NCI-H510A (cell line): ENCODE measurements at places on chromosomes 3 and 15.
A peak's percentile ranks its signal among the peaks of the same experiment; 100 is the strongest.

DNA sequence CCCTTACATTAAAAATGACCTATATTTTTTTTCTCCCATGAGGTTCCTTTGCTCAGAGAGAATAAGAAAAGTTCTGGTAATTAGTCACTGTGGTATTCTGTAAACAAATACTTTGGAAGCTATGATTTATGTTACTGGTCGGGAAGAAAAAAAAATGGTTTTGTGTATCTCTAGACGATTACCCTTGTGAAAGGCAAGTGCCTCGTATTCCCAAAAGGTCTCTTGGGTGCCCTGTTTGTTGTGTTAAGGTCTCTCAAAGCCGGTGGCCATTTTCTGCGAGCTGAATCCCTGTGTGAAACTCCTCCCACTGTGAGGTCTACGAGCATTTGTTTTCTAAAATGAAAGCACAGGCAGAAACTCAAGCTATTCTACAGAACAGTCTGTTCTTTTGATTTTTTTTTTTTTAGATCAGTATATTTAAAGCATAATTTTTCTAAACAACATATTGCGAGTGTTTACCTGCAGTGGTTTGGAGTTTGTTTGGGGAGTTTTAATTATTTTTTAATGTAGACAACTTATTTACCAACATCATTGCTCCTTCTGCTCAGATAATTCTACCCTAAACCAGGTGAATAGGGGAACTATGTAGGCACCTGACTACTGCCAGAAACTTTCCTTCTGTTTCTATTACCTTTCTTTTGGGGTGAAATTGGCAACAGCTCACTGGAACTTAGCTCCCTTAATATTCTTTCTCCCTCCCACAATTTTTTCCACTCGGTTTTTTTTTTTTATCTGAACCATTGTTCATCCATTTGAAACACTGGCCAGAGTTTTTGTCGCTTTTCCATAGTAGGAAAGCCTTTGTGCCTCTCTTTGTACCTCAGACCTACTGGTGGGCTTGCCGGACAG is 44.0 kb downstream of the ZBTB38 start:
- DNase-seq: peak; percentile 42

GRCh38 chr3:147409143-147410115 is at the start of gene ZIC1:
Gene ZIC1 (plus strand): TSS chr3:147409365. CDS start chr3:147410113, 748 bp downstream.
- peak; percentile 74 for DNase-seq

- no peak for DNase-seq
Measured at GRCh38 chr3:185866555-185866954, 41.7 kb upstream of the IGF2BP2 start.

DNA sequence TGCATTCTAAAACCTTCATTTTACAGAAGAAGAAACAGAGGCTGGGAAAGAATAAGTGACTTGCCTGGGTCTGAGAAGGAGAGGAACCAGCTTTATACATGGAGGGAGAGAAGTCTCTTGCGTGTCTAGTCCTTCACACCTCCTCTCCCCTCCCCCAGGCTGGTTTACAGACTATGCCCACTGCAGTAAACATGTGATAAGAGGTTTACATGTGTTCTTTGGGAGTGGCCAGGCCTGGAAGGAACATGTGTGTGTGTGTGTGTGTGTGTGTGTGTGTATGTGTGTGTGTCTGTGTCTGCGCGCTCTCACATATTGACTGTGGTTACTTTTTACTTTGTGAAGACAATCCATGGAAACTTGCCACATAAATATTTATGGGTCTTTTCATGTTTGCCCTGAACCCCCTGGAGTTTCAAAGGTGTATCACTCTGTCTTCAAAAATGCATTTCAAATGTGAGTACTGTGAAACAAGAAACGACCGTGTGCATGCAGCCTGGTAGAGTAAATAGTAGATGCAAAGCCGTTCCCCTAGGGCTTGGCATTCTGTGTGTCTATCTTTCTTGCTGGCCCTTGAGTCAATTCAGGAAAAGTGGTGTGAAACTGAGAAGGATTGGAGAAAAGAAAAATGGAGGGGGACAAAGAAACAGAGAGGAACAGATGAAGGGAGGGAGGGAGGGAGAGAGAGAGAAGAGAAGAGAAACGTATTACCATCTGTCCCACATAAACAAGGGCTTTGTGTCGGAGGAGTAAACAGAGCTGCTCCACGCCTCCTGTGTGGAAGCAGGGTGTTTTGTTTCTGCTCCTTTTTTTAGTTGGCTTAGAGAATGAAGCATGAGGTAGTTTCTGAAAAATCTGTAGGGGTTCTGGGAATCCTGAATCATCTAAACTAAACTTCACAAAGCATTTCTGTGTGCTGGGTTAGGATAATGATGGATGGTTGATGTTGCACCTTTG is 51.7 kb downstream of the CLDN11 start:
- DNase-seq: peak; percentile 35

- DNase-seq: no peak
Measured at GRCh38 chr15:101053261-101053660, 134.1 kb downstream of the LRRK1 start.

DNA sequence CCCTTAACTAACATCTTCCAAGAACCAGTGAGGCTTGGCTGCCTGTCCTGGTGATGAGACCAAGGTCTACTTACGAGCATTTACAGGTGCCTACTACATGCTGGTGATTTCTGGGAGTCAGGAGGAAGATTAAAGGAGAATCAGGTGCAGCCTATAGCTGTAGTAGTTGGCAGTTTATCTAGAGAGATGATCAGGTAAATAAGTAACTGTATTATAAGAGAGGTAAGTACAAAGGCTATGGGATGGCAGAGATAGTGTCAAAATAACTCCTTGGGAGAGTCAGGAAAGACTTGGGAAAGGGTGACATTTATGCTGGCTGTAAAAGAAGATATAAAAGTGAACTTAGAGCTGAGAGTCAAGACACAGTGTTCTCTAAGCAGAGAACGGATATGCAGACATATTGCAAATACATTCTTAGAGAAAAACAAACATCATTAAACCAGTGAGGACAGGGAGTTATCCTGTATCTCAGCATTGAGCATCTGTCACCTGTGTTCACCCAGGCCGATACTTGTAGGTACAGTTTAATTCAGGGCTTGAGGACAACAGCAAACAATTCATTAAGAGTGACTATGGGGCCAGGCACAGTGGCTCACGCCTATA is 49.7 kb upstream of the ACP3 start:
- no peak for DNase-seq

DNA sequence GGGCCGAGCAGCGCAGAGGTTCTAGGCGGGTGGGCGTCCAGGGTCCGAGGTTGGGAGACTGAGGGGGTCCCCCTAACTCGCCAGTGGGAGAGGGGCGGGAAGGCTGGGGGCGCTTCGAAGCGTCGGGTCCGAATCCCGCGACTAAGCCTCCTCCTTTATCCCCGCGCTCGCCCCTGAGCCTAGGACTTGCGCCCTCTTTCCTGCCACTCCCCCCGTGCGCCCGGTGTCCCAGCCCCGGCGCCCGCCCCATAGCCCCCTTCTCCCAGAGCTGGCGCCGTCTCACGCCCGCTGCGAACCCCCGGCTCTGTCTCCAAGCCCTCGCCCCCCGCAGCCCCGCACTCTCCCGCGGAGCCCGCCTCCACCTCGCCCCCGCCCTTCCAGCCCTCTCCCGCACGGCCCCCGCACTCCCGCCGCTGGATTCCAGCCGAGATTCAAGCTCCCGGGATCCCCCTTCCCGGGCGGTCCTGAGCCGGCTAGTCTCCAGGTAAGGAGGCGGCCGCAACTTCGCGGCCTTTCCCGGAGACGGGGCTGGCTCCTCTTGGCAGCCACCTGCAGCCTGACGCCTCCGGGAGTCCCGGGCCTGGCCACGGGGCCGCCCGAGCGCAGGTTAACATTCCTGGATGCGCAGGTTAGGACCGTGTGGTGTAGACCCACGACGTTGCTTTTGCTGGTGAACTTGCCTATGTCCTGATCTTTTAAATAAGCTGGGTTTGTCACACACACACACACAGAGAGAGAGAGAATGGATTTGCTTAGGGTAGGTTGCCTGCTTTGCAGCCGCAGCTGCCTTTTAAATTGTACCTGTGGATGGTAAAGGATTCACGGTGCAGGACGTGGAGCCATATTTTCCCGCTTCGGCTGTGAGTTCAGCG is 563 bp downstream of the PXYLP1 start:
- no peak for DNase-seq

- DNase-seq: peak; percentile 37
Measured at GRCh38 chr15:68431792-68432401, at the start of gene ITGA11. Gene ITGA11 (minus strand): TSS chr15:68432163. CDS start chr15:68432066, 97 bp downstream.

- DNase-seq: no peak
Measured at GRCh38 chr15:73812806-73813465, 59.8 kb upstream of the INSYN1 start.

GRCh38 chr3:66377800-66378199 is 123.0 kb downstream of the LRIG1 start:
- DNase-seq: no peak

DNA sequence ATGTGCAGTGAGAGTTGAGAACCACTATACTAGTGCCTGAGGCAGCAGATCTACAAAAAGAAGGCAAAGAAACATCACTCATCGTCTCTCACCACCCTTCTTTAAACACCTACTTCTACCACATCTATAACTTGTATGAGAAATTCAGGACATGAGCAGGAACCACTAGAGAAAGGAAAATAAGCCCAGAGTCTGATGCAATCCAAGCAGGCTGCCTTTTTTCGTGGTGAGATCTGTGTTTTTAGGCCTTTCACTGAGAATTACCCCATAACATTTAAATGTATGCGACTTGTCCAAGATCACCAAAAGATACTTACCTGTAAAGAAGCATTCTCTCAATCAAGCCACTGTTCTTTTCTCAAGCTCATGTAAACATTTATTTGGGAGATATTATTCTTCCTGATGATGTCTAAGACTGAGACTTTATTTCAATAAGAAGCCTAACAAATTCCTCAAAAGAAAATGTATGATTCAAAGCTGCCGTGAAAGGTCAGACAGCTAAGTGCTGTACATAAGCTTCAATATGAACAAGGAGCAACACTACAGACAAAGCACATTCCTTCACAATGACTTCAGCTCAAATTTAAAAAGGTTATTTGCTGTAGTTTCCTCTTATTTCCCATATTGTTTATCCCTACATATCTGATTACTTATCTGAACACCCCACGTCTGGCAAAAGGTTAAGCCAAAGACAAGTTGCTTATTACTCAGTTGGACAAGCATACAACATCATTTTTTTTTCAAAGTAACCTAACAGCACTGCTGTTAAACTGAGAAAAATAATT is 16.5 kb downstream of the SPICE1 start:
- DNase-seq: no peak

DNA sequence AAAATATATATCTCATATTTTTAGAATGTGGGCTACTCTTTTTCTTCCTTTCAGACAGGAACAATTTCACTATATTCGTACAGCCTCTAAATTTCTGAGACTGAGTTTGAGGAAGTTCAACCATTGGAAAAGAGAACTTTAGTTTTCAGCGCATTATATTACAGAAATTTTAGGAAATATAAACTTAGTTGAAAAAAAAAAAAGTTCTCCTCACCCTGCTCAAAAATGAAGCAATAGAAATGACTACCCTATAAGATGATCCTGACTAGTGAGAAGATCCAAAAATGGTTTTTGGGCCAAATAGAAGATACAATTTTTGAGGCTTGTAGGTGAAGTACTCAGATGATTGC is 139.6 kb downstream of the MCTP2 start:
- no peak for DNase-seq

DNA sequence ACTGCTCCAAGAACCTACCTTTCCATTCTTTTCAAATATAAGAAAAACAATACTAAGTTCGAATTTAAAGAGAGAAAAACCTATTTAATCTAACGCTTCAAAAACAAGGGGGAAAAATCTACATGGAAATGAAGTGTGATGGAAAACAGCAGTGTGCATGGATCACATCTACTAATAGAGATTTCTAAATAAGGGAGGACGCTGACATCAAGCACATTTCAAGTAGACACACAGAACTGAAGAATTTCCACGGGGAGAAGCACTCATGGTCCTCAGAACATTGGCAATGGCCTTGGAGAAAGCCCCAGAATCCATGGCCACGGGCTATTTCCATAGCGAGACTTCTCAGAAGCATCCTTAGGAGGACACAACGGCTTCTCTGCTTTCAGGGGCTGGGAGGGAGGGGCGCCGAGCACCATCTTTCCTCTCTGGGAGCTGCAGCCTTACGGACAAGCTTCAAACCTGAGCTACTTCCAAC is 1.0 kb downstream of the TASOR start:
- DNase-seq: no peak

GRCh38 chr15:65910341-65910740 is 41.0 kb downstream of the RAB11A start:
- no peak for DNase-seq

- DNase-seq: no peak
Measured at GRCh38 chr3:155106119-155106518, 26.0 kb downstream of the MME start.

DNA sequence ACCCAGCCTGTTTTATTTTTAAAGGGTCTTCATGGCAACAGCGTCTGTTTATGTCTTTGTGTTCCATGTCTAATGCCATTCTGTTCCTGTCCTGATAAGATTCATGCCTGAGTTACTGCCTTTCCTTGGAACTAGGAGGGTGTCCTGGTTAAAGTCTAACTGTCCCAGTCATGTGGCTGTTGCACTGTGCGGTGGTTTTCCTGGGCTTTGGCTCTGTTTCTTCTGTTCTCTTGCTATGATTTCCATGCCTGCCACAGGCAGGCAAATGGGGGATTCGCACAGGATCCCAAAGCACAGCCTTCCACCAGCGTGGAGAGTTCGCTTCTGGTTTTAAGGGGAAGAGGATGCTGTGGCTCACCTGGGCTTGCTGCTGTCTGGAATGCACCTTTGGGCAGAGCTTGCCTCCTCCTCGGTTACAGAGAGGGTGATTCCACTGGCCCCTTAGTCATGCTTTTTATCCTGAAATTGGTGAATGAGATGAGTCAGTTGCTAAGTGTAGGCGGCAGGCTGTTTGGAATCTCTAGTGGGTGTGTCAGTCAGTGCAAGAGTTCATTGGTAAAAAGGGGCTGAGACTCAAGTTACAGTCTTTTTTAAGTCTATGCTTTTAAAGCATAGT is 86.8 kb downstream of the CCK start:
- DNase-seq: no peak

- no peak for DNase-seq
Measured at GRCh38 chr3:152291238-152291637, 22.5 kb downstream of the MBNL1 start.

DNA sequence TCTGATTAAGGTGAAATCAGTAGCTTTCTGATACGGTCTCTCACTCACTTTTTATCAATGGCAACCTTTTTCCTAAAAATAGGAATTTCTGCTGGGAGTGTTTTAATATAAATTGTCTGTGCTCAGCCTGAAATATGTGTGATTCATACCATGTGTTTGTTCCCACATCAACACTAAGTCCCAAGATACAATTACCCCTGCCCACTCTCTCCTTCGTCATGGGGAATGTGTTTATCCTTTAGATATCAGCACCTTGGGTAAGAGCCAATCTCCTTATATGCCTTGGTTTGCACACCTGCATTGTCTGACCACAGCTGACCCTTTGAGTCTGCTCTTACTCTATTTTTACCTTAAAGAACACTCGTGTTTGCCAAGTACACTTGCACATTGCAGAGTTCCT is 356.4 kb downstream of the LPP start:
- no peak for DNase-seq

DNA sequence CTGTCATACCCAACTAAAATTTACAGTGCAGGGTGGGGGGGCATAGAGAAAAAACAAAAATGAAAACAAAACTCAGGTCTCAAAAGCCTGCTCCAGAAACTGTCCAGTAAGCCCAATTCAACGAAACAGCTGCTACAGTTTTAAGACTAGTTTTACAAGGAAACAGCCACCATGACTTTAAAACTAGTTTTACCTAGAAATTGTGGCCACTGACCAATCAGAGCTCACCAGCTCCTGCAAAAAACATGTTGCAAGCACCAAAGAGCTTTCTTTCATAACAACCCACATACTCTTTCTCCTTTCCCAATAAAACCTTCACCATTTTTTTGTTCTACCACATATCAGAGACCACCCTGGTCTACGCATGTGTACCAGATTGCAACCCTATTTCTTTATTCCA is 7.3 kb upstream of the CFAP91 start:
- no peak for DNase-seq
